ENCODE measurements at places on chromosomes 1 and 21.

DNA sequence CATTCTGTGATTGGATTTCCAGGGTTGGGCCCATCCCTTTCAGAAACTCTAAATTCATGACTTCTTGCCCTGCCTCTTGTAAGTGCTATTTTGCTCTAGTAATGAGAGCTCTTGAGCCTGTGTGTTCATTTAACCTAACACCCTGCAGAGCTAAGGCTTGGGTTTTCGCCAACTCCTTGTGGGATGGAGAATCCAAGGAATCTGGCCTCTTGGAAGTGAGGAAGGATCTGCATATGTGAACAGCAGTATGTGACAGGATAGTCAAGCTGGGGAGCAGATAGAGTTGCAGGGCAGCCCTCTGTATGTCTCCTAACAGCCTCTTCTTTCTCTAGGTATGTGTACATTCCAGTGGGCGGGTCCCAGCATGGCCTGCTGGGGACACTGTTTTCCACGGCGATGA, 258.9 kb downstream of the HHAT start:
- DNase-seq: no peak

- DNase-seq: no peak
Measured at GRCh38 chr1:227263869-227264268, 54.4 kb downstream of the CDC42BPA start.

- no peak for DNase-seq
Measured at GRCh38 chr1:241311056-241311746, 45.8 kb downstream of the RGS7 start.

GRCh38 chr1:54272772-54273091, 72.8 kb downstream of the MRPL37 start:
- DNase-seq: no peak

DNA sequence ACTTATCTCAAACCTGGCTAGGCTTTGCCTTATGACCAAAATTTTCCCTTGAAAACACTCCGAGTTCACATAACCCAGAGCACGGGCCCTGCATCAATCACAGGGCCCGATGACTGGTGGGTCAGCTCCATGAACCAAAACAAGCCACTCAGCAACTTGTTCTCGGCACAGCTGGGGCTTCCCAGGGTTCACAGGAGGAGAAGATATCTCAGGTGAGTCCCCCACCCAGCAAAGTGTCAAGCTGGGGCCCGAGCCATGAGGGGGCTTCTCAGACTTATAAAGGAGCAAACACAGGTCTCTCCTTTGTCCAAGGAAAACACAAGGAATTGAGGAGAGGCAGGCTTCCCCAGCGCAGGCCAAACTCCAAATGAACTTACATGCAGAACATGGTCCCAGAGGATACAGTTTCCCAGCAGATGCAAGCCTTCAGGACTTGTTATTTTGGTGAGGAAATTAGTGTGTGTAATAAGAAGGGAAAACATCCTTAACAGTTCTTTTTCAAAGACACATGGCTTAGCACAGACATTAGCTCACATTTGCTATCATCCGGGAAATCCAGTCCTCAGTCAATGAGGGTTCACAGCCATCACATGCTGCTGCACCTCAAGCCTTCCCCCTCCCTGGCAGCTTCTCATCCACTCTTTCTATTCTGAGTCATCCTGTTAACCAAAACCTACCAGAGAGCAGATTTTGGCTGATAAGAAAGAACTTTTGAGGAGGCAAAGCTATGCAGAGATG, 98.1 kb upstream of the NFIA start:
- DNase-seq: no peak

- no peak for DNase-seq
Measured at GRCh38 chr21:44550807-44551206, 498 bp downstream of the KRTAP10-2 start.

DNA sequence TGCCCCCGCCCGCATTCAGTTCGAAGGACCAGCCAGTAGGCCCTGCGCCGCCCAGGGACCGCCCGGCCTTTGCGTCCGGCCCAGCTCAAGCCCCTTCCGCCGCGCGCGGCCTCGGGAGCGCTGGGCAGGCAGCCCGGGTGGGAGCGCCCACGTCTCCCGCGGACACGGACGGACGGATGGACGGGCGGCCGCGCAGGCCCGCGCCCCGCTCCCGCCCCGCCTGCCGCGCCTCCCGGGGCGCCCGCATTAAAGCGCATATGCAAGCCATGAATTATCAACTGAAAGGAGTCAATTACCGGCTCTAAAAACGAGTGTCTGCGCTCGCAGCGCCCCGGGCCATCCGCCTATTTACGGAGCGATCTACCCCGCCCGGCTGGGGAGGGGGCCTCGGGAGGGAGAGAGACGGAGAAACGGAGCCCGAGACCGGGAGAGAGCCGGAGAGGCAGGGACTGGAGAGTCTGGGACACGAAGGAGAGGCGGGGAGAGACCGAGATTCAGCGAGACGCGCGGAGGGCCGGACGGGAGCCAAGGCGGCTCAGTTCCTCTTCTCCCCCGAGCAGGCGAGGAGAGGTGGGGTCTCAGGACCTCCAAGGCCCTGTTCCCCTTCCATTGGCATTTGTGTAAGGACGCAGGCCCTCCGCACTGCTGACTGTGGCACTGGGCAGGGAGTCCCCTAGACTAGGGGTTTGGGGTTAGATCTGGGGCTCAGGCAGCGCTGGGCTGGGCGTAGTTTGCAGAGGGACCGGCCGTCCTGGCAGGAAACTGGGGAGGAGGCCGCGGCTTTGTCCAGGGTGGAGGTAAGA, 41.3 kb upstream of the DMBX1 start:
- no peak for DNase-seq

GRCh38 chr1:11541956-11542355, 63.0 kb downstream of the DISP3 start:
- DNase-seq: no peak

DNA sequence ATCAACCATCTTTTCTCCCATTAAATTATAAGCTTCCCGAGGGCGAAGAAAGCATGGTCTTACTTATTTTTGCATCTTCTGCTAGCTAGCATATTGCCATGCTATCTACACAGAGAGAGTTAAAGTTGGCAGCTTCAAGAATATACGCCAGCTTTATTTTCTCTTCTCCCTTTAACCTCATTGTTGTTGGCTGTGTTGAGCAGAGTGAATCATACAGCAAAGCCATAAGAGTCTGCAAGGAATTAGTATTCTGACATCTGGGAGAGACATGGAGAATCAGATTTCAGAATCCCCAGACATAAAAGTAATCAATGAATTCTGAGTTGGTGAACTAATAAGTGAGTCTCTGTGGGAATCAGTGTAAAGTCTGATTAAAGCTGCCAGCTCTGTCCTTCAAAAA, 649.6 kb upstream of the PTBP2 start:
- DNase-seq: no peak

GRCh38 chr1:237851210-237851845, 39.4 kb downstream of the ZP4 start:
- no peak for DNase-seq

- peak; percentile 43 for DNase-seq
Measured at GRCh38 chr21:44940116-44940631, 345 bp downstream of the SLX9 start.

GRCh38 chr1:116671912-116672311, 4.4 kb upstream of the IGSF3 start:
- DNase-seq: no peak

DNA sequence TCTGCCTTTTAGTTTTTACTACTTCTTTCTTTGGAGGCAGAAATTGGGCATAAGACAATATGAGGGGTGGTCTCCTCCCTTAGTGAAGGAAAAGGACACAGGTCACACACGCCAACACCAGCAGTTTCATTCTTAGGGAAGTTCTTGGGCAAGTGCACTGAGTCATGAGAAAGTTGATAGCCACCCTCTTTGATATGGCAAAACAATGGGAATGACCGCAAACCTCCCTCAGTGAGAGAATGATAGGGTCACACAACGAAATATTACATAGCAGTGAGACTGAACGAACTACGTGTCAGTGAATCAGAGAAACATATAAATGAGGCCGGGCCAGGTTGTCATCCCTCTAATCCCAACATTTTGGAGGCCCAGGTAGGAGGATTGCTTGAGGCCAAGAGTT, 20.0 kb downstream of the IL6R start:
- DNase-seq: no peak

DNA sequence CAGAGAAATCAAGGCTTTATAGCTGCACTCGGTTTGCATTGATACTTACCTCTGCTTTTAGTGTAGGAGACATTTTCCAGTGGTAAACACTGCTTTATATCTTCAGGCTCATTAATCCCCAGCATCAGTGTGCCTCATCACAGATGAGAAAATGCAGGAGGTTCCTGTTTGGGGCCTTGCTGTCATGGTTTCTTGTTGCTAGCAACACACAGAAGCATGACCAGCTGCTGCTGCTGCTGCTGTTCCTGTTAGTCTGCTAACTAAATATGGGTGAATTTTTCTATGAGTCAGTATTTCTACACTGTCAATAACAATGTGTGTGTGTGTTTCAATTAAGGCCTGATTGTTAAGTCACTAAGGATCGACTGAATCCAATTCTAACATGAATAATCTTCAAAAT, 85.8 kb upstream of the RGS1 start:
- no peak for DNase-seq

DNA sequence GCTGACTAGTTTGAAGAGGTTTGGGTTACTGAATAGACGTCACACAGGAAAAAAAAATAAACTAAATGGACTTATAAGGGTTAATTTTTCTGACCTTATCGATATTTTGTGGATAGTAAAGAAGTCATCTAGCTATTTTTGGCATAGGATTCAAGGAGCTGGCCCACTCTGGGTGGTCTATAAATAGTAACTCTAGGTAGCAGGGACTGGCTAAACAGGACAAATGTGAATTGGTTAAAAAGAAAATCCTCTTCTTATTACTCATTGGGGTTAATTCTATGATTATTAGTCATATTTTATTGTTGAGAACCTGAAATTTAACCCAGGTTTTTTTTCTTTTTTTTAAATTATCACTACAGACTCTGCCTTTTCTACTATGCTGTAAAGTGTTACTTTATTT, 61.7 kb downstream of the ATF6 start:
- DNase-seq: no peak

GRCh38 chr1:160400223-160400645, at the start of gene VANGL2:
VANGL2 (plus strand) TSS chr1:160400564; CDS start chr1:160415838, 15,274 bp downstream.
- DNase-seq: peak; percentile 67

DNA sequence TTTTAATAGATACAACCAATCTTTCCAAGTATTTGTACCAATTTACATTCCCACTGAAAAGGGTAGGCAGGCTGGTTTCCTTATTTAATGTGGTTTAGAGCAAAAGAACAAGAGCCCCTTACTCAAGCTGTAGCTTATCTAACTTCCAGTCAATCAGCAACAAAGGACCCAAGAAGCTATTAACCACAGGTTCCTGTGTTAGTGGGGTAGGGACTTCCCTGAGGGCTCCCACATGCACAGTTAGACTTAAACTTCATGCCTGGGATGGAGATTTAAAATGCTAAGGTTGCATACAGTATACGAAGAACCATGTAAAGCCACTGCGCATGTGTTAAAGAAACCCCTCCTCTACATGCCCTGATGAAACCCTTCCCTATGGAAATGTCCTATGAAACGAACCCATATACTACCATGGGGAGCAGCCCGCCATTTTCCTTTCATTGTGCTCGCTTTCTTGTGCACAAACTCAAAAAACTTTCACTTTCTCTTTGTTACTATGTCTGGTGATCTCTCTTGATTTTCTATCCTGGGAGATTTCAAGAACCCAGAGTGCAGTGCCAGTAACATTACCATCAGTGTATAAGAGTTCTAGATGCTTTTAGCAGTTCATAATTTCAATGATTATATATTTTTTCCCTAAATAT, 23.3 kb upstream of the ST6GALNAC5 start:
- no peak for DNase-seq

DNA sequence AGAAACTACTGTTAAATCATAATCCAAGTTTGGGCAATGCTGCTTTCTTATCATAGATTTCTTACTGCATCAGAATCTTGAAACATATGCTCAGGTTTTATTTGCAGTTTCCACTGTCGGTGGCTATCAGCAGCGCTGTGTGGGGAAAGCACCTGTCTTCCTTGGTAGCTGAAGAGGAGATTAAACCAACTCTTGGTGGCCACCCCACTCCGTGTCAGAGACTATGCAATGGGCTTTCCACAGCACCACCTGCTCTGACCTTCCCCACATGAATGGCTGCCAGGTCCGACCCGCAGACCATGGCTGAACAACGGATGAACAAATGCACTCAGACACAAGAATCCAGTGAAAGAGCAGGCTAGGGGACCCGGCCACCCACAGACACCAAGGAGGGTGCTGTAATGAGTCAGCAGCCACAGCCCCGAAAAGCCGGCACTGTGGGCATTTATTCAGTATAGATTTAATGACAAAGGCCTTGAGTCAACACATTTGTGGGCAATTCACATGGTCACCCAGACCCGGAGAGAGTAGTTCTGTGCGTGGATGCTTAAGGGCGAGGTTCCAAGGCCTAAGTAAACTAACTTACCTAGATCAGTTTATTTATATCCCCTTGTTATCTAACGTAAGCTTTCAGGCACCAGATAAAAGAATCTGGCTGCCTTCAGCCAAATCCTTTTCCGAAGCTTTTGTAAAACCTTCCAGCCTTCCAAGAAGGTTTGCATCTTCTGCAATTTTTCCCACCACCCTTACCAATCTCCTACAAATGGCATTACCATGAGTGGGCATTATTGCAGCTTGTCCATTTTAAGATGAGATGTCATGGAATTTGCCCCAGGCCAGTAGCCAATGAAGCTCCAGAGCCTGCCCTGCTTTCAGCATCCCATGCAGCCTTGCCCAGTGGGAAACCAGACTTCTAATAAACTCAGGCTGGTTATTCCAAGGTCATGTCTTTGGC, 82.7 kb downstream of the HLCS start:
- DNase-seq: no peak

GRCh38 chr21:38957575-38958322, 152.0 kb downstream of the ETS2 start:
- DNase-seq: no peak

DNA sequence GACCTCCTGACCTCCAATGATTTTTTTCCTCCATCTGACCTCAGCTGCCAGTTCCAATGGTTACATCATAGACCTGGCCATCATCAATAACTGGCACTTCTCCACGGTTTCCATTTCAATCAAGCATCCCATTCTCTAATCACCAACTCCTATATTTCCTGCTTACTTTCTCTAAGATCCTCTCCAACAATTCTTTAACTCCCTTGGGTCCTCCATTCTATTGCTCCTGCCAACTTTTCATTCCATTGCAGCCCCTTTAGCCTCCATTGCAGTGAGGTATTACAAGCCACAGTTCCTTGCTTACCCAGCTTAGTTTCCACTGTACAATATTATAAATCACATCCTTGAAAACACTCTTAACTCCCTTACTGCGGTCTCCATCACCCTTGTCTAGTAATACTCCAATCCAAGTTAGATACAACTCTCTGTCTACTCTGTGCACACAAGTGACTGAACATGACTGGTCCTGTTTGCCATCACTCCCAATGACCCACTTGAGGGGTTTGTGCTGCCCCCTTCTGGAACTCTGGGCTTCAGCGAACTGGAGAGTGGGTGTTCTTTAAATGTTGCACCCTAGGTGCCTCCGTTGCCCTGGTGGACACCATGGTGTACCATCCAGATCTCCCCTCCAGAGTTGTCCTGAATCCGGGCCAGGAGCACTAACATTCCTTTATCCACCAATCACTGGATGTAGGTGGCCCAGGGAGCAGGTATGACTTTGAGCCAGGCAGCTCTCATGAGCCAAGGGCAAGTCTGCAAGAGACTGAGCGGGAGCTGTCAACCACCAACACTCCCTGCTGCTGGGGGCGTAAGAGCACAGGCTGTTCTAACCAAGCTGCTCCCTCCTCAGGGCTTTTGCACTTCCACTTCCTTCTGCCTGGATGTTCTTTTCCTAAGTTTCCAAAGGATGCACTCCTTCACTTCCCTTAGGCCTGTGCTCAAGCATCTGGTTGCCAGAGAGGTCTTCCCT, 3.7 kb upstream of the FNDC7 start:
- DNase-seq: peak; percentile 80

Measured in CD4-positive, alpha-beta T cell treated with Interleukin-17A for 4 hours (primary cell).